ENCODE measurements at places on chromosomes 2 and 18.

DNA sequence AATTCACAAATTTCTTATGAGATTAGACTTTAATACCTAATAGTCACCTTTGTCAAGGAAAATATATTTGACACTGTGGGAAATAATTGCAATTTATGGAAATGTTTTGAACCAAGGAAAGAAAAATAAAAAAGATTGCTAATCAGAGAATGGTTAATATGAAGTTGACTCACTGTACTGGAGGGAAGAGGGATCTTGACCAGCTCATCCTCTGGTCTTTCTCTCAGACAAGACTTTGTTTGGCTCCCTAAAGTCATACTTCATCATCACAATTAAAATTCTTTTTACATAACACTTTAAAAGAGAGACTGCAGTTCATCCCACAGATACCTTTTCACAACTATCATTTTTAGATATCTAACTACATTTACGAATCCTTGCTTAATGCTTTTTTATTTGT, 538.5 kb upstream of the ZEB2 start:
- DNase-seq: no peak

- no peak for DNase-seq
These were observed 4.5 kb downstream of the RAB31 start for GRCh38 chr18:9712611-9713010.

- DNase-seq: no peak
These were observed 596.9 kb downstream of the DCC start for GRCh38 chr18:52936931-52937330.

DNA sequence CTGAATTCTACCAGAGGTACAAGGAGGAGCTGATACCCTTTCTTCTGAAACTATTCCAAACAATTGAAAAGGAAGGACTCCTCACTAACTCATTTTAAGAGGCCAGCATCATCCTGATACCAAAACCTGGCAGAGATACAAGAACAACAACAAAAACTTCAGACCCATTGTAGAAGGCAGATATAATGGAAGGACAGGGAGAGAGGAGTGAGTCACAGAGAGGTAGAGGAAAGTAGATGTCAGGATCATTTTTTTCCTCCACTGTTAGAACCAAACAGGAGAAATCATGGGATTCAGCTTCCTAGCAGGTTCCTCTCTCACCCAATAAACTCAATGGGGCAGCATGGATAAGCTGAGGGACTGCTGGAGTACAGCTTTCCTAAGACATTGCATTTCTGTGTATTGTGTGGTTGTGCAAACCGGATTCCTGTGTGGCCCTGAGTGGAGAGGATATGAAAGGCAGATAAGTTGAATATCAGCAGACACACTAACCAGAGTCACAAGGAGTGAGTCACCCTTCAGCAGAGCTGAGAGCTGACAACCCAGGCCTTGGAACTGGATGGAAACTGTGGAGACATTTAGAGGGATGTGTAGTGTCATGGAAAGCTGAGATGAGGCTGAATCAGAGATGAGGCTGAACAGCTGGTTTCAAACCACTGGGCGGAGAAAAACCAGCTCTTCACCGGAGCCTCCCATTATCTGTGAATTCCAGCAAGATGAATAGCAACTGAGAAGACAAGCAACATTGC, 60.9 kb upstream of the MMADHC start:
- no peak for DNase-seq

DNA sequence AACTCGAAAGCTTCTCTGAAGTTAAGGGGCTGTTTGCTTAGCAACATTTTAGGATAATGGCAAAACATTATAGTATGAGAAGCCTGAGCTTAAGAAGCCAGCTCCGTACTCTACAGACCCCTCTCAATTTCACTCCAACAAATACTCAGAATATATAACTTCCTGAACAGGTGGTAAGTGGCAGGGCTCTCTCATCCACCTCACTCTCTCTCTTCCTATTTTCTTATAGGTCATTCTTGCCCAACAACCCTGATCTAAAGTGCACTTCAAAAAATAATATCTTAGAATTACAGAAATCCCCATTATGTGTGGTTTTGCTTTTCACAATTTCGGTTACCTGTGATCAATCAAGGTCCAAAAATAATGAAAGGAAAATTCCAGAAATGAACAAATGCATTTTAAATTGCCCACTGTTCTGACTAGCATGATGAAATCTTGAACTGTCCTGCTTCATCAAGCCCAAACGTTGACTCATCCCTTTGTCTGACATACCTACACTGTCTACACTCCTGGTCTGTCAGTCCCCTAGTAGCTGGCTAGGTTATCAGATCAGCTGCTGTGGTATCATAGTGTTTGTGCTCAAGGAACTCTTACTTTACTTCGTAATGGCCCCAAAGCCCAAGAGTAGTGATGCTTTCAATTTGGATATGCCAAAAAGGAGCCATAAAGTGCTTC, 122.8 kb upstream of the COL5A2 start:
- DNase-seq: no peak

GRCh38 chr2:108407864-108408729, 30.3 kb downstream of the SULT1C4 start:
- no peak for DNase-seq

DNA sequence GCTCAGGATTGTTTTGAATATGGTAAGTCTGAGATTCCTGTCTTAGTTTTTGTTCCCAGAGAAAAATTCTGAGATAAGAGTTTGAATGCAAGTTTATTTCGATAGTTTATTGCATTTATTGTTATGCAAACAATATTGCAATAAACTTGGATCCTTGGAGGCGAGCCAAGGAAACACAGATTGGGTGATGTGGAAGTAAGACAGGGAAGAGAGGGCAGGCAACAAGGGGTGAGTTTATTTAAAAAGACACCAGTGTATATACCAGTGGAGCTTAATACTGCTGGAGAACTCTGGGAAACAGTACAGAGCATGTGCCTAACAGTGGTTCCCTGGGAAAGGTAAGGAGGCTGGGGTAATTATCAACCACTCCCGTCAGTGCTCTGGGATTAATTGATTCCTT, 87.5 kb upstream of the NEDD4L start:
- no peak for DNase-seq

DNA sequence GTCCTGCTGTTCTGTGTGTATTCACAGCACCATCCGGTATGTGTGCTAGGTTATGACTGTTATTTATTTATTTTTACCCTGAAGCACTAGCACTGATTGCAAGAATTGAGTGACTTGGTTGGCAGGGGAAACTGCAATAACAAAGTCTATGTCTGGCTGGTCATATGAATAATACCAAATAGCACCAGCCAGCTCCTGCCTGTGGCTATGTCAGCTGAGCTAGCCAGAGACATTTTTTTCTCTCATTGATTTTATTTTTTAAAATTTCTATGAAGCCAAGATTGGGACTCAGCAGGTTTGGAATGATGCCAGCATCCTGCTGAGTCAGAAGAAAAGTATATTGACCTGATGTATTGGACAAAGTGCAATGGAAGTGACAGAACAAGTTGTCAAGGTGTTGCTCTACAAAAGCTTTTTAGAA, 188.5 kb upstream of the CDH2 start:
- DNase-seq: no peak

DNA sequence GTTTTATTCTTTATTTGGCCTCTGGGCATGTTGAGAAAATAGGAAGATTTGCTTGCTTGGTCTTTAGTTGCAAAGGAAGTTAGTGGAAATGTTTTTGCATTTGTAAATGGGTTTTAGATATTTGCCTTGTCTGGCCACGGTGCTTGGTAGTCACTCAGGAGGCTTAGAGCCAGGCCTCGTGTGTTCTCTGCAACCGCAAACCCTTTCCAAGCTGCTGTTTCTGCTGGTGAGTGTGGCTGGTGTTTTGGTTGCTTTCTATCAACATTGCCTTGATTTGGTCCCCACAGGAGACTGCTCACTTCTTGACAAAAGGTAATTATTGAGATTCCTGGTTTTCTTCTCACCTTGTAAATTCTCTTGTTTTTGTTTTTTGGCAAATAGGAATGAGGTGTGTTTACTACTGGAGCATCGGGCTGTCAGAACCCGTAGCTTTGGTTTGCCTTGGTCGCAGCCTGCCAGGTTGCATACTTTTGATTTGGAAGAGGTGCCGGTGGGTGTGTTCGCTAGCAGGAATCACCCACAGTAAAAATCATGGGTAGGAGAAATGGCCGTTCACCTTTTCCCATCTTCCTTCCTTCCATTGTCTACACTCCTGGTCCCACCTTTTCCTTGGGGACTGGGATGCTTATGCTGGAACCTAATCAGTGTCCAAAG, 15.8 kb downstream of the ASAP2 start:
- no peak for DNase-seq

DNA sequence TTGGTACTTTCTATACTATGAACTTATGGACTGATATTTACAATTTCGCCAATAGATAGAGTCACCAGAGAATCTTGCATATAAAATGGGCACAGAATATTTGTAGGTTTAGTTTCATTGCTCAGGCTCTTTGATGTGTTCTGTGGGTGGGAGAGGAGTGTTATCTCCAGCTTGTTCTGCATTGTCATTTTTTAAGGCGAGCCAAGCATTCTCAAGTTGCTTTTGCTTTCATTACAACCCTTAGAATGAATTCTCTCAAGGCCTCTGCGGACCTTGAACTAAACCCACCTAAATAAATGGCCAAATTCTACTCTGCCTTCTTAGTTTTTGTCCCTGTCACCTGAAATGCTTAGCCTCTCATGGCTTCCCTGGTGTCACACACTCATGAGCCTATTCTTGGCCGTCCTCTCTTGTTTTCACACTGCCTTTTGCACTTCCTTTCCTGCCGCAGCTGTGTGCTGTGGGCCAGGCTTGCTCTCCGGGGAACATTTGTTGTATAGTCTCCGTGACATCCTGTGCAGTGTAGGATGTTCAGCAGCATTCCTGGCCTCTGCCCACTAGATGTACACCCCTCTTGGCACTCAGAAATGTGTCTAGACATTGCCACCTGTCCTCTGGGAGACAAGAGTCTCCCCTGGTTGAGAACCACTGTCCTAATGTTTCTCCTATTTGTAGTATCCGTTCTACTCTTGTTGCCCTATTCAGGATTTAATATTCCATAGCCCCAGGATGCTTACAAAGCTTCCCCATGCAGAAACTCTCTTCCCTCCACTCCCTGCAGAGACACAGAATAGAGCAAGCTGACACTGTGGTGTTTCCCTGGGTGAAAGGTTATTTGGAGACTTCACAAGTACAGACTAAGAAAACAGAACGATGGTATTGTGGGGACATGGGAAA, 255.6 kb downstream of the PTPRM start:
- DNase-seq: no peak

- DNase-seq: no peak
These were observed 59.1 kb upstream of the MCFD2 start for GRCh38 chr2:46974659-46975058.

DNA sequence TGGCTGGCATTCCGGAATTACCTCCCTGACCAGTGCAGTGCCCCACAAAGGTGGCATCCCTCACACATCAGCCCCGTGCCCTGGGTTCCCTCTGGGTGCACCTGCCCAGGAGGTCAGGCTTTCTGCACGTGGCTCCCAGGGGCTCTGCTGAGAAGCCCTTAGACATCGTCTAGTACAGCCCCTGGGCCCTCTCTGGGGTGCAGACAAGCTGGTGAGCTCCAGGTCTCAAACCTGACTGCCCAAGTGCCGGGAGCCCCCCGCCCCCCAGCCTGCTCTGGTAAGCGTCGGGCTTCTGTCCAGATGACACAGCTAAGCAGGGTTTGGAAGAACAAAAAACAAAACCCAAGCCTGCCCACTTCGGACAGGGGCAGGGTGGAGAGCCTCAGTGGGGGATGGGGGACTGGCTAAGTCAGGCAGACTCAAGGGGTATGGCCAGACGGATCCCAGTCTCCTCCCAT, 20.2 kb downstream of the TWIST2 start:
- DNase-seq: no peak

GRCh38 chr2:63891488-63892030, 49.9 kb downstream of the UGP2 start:
- peak; percentile 8 for DNase-seq

- peak; percentile 71 for DNase-seq
These were observed 125.4 kb downstream of the CTIF start for GRCh38 chr18:48663931-48664847.

- DNase-seq: no peak
These were observed 47.3 kb downstream of the MAP3K20 start for GRCh38 chr2:173122936-173123335.

GRCh38 chr2:7997279-7997678, 684.6 kb upstream of the ID2 start:
- no peak for DNase-seq

- DNase-seq: no peak
These were observed 132.2 kb downstream of the ANTXR1 start for GRCh38 chr2:69145204-69145603.

- peak; percentile 93 for DNase-seq
These were observed at the start of gene ZNF892 for GRCh38 chr2:95207111-95207961. ZNF892 (plus strand) TSS chr2:95207521; CDS start chr2:95207816, 295 bp downstream.

DNA sequence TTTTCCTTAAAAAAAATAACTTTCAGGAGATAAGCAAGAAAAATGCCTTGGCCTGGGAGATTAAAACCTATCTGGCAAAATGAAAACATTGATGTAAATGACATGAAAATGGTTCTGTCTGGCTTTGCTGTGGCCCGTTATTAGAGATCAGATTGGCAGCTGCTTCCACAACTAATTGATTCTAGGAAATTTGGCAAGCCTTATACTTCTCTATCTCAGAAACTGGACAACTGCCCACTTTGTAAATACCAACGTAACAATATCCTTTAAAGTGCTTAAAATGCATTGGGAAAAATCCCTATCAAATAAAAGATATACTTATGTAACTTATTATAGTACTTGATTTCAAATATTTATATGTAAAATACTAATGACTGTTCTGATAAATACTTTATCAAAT, 14.2 kb upstream of the SKA1 start:
- no peak for DNase-seq

DNA sequence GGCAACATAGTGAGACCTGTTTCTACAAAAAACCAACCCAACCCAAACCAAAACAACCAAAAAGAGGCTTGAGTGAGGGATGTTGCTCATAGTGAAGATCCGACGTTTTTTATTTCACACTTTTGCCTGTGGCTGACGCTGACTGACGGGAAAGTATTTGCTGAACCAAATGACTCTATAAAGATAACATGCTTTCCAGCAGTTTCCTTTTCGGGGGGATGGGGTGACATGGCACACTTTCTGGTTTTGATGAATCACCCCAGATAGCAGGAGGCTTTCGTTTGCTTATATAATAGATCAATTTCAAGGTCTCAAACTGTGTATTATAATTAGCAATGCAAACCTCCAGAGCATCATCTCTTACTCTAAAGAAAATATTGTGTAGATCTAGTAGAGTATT, 150.8 kb downstream of the AQP4 start:
- no peak for DNase-seq

GRCh38 chr2:181332044-181332605, 125.1 kb upstream of the ITGA4 start:
- no peak for DNase-seq

GRCh38 chr18:477565-477964, 22.9 kb downstream of the COLEC12 start:
- no peak for DNase-seq

Data from midbrain (tissue), 1 donor.